ENCODE measurements at places on chromosomes 3 and 15.
A peak's percentile ranks its signal among the peaks of the same experiment; 100 is the strongest.

DNA sequence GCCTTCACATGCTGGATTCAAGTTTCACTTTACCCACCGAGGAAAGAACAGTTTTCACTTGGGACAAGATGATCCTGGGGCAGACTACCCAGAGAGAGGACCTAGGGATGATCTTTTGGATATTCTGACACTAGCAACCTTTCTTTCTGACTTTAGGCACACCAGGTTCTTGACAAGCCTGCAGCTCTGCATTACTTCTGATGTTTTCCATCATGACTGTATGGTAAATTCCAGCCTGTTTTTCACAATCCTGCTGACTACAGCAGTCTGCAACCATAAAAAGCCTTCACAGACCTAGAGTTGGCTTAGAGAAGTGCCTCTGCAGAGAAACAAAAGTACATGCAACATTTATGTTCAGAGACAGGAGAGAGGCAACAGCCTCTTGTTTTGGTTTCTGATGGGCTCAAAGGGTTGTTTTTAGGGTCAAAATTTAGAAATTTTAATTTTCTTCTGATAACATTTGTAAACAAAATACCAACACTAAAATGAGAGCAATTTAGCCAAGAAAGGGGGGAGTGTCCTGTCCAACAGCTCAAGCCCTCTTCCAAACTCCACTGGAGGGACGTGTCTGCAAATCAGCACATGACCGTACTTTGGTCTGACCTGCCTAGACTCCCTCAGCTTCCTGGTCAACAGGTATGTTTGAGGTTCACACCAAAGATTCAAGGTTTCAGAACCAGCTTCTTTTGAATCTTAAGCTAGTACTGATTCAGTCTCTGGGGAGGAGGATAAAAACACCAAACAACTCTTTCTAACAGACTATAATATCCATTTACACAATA lies 799 bp downstream of the ABI3BP start:
- no peak for DNase-seq

DNA sequence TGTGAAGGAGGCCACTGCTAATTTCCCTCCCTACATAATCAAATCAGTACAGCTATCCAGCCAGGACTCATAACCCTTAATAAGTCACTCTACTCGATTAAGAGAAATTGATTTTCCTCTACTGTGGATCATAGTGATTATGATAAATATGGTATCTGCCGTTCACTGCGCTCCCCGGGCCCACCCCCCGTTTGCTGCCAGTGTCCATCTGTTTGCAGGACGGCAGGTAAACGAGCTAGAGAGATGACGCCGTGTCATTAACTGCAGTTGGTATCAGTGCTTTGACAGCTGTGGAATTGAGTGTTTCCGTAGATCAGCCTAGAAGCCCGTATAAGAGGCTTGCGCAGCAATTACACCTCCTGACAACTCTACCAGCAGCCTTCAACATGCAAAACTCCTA lies 94.9 kb downstream of the ROBO2 start:
- no peak for DNase-seq

- no peak for DNase-seq
Observed at GRCh38 chr15:41048397-41048796, 67.7 kb downstream of the INO80 start.

GRCh38 chr3:176490357-176490756 lies 706.9 kb downstream of the TBL1XR1 start:
- DNase-seq = no peak

- no peak for DNase-seq
Observed at GRCh38 chr3:72187131-72187530, 402.2 kb upstream of the PROK2 start.

DNA sequence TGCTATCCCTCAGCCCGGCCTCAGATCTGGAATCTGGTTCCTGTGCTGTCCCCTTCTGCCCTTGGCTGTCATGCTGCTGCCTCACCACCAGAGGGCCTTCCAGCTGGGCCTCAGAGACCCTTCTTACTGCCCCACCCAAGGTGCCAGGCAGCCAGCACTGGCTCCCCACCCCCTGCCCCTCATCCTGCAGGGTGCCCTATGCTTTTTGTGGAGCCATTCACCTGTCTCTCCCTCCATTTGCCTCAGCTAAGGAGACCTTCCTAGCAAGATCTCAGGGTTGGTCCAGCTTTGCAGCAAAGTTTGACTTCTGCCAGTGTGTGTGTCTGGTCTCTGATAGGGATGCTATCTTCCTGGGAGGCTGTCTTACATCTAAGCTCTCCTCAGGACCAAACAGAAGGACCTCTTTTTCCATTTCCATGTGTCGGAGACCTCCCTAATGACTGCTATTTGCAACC lies 1.9 kb upstream of the VWA5B2 start:
- no peak for DNase-seq

DNA sequence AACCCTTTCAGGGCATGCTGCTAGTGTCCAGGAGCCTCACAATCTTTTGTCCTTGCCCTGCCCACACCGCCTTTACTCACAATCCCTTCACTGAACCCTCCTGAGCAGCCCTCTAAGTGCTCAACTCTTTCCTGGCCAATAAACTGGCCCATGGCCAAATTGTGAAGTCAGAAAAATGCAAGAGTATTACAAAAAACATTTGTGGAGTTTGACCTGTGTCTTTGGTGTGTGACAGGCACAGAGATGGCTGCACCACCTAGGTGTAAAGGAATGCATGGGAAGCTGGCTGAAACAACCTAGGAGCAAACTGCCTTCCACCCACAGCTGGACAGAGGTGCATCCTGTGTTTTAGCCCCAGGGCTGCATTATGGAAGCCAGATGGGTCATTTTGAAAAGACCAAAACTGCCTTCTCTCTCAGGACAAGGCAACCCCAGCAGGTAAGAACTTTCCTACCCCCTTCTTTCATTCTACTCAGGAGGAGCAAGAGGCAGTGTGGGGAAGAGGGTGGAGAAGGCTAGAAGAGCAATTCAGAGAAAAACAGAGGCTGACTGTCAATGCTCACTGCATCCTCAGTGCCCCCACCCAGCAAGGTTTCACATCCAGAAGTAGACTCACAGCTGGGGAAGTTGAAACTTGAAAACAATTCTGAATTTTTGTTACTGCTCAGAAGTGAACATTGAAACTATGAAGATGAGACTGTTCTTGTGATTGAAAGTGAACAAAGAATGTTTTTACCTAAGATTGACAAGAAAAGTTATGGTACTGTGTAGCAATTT lies 78.6 kb downstream of the TRIM42 start:
- no peak for DNase-seq

DNA sequence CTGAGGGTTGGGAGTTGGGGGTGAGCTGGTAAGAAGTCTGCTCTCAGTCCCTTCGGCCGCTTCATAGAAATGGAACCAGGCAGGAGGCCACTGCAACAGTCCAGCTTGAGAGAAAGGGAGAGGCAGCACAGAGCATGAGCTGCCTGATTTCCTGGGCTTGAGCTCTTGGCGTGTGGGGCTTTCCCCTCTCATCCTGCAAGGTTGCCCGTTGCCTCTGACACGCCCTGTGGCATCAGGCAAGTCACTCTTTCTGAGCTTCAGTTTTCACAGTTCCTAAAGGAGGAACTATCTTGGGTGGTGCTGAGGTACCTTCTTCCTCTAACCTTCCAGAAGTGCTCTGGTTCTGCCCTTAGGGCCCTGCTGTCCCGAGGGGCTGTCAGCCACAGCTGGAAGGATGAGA lies 4.9 kb downstream of the MESP2 start:
- DNase-seq = no peak

GRCh38 chr15:99574502-99574901 lies 8.7 kb downstream of the MEF2A start:
- DNase-seq = no peak

DNA sequence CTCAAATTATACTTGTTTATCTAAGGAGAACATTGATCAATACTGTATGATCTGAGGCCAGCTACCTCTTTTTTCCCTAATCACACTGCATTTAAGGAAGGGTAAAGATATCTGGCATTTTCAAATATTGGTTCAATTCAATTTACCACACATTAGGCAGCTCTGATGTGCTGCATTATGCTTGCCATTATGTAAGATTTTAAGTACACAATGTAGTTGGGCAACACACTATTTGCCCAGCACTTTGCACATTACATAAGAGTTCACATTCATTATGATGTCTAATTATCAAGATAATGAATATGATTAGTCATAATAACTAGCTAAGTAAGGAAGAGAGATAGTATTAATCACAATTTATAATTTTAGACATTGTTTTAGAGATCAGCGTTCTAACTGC lies 196.3 kb downstream of the BCHE start:
- DNase-seq = no peak

DNA sequence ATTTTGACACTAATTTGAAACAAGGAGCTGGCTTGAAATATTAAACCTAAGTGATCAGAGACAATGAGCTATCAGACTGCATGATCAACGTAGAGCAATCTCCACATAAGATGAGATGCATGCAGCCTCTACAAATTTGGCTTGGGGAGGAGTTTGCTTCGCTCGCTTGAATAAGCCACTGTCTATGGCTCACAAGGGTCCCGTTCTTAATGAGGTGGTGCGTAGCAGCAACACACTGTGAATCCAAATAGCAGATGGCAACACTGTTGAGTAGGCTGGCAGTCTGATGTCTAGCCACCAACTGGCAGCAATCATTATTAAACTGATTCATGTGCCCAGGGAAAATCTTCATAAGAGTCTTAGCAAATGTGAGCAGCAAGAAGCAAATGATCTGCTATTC lies 125.4 kb upstream of the CCDC54 start:
- DNase-seq = no peak

DNA sequence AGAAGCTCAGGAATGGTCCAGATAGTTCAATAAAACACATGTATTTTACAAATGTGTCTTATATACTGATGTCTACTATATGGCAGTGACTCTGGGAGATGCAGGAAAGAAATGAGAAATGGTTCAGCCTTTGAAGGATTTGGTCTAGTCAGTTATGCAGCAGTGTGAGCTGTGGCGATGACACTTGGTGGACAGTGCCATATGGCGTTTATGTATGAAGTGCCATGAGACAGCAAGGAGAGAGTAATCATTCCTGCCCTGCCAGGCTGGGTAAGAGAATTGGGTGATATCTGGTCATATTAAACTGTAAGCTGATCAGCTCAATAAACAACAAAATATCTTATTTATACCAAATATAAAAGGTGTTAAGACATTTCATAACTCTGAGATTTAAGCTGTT lies 47.6 kb upstream of the ANP32A start:
- no peak for DNase-seq

DNA sequence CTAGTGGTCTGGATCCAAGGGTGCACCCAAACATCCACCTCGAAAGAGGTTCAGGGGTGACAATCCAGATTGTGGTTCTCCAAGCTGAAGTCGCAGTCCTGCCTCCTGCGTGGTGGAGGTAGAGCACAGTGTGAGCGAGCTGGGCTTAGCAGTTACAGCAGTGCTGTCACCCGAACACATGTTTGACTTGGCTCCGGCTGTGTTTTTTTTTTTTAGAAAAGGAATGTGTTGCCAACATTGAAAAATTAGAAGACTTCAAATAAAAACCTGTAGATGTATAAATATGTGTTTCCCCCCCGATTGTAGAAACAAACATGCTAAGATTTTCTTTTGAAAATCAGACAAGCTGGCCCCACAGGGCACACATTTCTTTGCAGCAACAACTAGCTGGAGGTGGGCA lies 530.8 kb downstream of the SHQ1 start:
- DNase-seq = no peak

- DNase-seq = no peak
Observed at GRCh38 chr15:65032801-65033537, 3.5 kb upstream of the MTFMT start.

GRCh38 chr3:13479332-13479581 lies 849 bp upstream of the HDAC11 start:
- DNase-seq = peak; percentile 89

DNA sequence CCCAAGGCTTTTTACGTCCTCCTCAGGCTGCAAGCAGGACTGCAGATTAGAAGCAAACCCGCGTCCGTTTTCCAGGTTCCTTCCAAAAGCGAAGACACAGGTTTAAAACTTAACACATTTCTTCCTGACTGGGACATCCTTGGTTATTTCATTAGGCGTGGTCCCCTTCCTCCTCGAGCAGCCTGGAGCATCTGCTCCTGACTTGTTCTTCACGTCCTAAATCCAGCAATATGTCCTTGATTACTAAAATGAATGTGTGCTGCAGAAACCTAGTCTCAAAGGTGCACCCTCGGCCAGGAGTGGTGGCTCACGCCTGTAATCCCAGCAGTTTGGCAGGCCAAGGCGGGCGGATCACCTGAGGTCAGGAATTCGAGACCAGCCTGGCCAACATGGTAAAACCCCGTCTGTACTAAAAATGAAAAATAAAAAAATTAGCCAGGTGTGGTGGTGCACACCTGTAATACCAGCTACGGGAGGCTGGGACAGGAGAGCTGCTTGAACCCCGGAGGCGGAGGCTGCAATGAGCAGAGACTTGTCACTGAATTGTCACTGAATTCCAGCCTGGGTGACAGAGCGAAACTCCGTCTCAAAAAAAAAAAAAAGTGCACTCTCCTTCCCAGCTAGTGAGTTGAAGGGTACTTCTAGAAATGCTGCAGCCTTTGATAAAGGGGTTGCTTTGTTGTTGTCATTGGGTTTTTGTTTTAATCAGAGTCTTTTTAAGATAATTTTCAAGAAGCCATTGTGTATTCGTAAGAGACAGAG lies 842 bp upstream of the LRIG1 start:
- DNase-seq = no peak

- no peak for DNase-seq
Observed at GRCh38 chr15:56343879-56344278, 21.3 kb upstream of the TEX9 start.

Data from caudate nucleus (tissue), 63 donors.